ENCODE measurements at places on chromosomes 7 and 10.

- DNase-seq = no peak
Measured at GRCh38 chr7:46603780-46604179, 682.7 kb upstream of the IGFBP3 start.

DNA sequence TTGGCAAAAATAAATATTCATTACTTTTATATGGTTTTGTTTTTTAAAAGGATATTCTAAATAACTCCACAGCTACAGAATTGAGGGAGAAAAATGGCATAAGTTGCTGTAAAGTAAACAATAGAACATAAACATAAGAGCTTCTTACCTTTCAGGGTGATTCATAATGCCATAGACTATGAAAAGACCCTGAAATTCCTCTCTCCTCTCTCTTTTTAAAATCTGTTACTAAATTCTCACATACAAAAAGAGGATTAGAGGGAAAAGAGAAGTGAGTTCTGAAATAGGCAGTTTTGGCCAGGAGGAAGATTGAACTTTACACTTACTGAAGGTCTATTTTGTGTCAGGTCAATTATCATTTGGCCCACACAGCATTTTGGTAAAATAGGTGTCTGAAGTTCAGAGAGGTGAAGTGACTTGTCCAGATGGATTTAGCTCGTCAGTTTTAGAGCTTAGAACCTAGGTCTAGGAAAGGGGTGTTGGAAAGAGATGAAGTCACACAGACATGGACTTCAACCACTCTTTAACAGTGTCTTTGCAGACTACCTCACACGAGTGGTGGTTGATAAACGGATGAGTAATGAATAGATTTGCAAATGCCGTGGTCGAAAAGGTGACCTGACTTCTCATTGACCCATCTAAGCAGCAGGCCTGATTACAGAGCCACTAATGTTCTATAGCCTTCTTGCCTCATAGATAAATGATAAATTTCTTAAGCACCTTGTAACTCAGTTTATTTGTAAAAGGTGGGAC, 190.6 kb upstream of the CCDC6 start:
- DNase-seq = peak; percentile 23

DNA sequence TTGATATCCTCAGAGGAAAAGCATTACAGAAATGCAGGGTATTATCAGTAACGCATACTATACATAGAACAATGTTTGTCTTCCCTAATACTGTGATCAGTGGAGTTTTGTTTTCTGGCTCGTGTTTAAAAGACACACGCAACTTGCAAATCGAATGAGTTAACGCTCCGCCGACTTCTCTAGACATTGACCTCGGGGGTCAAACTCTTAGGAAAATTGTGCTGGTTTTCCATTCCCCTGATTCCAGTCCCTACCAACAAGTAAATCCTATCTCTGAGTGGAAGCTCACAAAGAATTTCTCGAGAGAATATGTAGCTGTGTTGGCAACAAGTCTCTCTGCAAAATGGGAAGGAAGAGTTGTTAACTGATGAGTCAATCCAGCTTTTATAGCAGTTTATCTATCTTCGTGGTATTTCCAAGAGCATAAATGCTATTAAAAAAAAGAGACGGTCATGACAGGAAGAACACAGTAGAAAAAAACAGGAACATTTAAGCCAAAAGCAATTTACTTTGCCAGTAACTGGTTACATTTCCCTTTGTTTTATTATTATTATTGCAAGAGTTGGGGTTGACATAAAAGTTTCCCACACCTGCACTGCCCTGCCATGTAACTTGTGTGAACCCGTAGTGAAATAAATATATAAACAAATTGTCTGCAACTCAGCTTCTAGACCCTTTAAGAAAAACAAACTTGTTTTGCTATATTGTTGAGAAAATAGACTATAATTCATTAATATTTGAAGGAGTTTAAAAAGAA, 144.4 kb downstream of the ARID5B start:
- no peak for DNase-seq

- no peak for DNase-seq
Measured at GRCh38 chr10:11002916-11003315, 14.8 kb upstream of the CELF2 start.

DNA sequence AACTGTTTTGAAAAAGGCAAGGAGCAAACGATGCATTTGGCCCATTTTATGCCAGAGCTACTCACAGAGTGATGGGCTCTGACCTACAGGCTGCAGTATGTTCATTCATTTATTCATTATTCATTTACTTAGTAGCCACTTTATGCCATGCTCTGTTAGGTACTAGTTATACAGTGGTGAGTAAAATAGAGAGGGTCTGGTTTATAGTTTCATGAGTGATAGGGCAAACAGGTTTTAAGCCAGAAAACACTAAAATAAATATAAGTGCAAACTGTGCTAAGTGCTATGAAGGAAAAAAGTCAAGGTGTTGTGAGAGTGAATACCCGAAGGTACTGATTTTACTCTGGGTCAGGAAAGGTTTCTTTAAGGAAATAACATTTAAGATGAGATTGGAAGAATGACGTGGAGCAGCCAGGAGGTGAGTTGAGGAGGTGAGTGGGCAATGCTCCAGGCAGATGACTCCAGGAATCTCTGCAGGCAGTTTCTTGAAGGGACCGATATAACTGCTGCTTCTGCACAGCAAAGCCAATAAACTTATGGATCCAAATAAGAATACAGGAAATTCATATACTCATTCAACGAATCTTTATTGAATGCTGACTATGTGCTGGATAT, 56.9 kb upstream of the FAM133B start:
- no peak for DNase-seq

GRCh38 chr7:104272767-104273384, 55.5 kb upstream of the LHFPL3 start:
- peak; percentile 27 for DNase-seq

DNA sequence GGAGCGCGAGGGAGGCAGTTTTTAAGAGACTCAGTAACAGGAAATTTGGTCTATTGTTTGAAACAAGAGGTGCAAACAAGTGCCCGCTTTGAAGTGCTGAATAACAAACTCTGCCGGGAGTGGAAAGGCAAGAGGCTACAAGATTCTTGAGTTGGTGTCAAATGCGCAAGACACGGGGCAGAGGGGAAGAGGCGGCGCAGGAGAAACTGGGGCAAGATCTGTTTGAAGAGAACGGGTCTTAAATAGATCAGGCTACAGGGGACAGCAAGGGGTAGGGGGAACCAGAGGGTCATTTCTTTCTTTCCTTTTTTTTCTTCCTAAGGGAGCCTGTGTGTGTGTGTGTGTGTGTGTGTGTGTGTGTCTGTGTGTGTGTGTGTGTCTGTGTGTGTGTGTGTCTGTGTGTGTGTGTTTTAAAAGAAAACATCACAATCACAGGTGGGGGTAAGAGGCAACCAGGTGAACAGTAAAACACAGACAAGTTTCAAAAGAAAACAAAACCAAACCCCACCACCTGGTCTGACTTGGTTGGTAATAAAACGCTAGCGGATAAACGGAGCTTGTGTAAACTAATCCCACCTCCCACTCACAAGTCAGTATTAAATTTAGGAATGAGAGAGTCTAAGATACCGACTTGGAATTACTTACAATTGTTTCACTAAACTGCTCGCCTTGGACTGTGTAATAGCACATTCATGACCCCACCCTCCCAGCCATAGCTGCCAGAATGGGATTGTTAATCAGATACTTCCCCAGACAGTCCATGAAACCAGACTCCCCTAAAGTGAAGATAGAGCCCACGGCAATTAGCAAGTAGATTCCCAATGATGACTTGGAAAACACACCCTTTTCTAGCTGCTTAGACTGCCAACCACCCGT, 13.1 kb upstream of the CUX1 start:
- DNase-seq = no peak

- no peak for DNase-seq
Measured at GRCh38 chr7:29866490-29866930, 60.2 kb downstream of the WIPF3 start.

GRCh38 chr10:43754569-43755260, 106.0 kb upstream of the ZNF32 start:
- DNase-seq = no peak

- no peak for DNase-seq
Measured at GRCh38 chr7:32894171-32894570, 2.6 kb upstream of the KBTBD2 start.

- peak; percentile 34 for DNase-seq
Measured at GRCh38 chr7:6446838-6447580, 745 bp downstream of the DAGLB start.

- no peak for DNase-seq
Measured at GRCh38 chr10:123663522-123663921, 2.6 kb upstream of the GPR26 start.

- no peak for DNase-seq
Measured at GRCh38 chr7:7751243-7752092, 33.1 kb upstream of the RPA3 start.

- DNase-seq = no peak
Measured at GRCh38 chr7:25758559-25758958, 393.4 kb upstream of the NFE2L3 start.

GRCh38 chr10:18516851-18517250, 134.5 kb downstream of the NSUN6 start:
- no peak for DNase-seq

DNA sequence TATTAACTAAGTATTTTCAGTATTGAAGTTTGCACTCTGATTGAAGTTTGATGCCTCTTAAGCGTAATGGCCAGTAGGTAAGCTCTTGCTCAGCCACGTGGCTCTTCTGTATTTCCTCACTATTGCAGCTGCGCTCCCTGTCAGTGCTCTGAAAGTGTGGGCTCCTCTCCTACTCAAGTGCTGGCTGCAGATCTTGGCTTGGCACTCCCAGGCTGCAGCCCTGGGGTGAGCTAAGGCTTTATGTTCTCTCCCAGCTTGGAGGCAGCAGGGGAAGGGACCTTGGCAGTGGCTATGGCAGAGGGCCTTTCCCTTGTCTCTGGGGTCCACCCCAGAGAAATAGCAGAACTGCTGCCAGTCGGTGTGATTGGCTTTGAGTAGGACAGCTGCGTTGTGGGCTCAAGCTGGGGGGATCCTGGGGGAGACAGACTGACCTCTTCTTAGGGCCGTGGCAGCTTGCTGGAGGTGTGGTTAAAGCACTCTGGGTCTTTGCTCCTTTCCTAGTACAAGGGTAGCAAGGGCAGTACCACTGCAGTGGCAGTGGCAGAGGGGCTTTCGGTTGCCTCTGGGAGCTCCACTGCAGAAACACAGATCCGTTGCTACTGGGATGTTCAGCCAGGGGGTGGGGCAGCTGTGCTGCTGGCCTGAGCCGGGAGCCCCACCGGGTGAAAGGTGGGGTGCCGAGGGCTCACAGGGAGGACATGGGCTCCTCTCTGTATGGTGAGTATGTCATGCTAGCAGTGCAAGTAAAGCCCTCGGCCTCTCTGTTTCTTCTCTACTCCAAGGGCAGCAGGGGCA, 100.5 kb downstream of the GLCCI1 start:
- no peak for DNase-seq

DNA sequence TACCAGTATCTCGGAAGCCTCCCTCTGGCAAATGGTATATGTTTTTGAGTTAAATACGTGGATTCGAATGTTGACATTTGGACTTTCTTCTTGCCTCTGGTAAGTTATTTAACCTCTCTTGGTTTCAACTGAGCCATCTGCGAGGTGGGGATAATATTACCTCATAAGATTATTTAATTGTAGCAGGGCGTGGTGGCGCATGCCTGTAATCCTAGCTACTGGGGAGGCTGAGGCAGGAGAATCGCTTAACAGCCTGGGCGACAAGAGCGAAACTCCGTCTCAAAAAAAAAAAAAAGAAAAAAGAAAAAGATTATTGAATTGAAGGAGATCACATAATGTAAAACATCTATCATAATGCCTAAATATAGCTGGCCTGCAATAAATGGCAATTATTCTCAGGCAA, 396 bp upstream of the TAF5 start:
- DNase-seq = peak; percentile 30

DNA sequence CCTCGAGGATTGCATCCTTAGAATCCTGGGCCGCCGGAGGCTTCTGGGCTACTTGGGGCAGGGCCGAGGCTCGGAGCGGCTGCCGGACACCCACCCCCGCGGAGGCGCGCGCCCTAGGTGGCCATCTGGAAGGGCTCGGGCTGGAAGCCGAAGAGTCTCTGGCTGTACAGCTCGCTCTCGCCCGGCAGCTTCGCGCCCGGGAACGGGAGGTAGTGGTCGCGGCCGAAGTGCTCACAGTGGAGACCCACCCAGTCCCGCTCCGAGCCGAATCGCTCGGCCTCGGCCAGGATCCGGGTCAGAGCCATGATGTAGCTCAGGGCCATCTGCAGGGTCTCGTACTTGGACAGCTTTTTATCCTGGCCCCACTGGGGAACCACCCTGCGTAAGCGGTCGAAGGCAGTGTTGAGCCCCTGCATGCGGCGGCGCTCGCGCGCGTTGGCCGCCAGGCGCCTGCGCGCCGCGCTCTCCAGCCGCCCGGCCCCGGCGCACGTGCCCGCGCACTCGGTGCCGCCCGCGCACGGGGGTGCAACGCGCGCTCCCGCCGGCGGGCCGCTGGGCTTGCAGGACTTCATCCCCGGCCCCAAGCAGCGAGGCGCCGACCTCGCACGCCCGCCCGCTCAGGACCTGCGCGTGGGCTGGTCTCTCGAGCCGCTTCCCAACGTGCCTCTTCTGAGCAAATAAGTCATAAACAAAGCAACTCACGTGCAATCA, 652 bp downstream of the ATOH7 start:
- DNase-seq = peak; percentile 92

- DNase-seq = no peak
Measured at GRCh38 chr10:27223964-27224363, 16.6 kb downstream of the ACBD5 start.

DNA sequence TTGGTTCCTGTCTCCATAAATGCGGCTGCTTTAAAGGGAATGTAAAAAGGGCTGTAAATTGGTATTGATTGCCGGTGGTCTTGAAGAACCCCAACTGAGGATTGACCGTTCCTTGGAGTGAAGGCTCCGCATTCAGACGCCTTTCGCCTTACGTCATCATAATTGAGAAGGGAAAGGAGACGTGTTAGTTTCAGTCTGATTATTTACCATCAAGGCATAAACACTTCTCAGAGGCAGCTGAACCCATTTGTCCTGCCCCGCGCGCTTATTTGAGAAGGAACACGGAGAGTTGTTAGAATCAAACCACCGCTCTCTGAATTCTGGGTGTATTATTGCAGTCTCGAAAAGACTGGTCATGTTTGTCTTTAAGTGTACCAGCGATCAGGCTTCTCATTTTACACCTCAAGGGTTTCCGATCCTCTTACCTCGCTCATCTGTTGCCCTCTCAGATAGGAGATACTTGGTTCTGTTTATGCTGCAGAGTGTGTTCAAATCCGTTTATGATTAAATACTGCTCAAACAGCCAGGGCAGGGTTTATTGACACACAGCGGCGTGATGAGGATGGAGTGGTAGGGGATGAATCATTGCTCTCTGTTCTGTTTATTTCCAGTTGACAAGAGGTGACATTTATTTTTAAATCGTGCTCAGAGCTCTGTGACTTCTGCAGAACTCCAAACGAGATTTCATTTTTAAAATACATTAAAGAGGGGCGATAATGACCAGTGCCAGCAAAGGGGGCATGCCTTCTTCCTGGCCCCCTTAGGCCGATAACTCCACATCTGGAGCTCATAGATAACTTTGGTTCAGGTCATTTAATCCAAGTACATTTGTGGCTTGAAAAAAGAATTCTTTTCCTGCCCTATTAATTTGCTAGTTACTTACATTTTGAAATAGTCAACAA, 30.4 kb downstream of the FOXK1 start:
- peak; percentile 60 for DNase-seq
